Activated naive CD4-positive, alpha-beta T cell treated with anti-CD3 and anti-CD28 coated beads for 36 hours (primary cell): ENCODE measurements at places on chromosomes 4 and X. TPM values are rescaled to one million over a fixed set of nuclear protein-coding genes. Genes with fewer than 3 reads are reported as not detected.

DNA sequence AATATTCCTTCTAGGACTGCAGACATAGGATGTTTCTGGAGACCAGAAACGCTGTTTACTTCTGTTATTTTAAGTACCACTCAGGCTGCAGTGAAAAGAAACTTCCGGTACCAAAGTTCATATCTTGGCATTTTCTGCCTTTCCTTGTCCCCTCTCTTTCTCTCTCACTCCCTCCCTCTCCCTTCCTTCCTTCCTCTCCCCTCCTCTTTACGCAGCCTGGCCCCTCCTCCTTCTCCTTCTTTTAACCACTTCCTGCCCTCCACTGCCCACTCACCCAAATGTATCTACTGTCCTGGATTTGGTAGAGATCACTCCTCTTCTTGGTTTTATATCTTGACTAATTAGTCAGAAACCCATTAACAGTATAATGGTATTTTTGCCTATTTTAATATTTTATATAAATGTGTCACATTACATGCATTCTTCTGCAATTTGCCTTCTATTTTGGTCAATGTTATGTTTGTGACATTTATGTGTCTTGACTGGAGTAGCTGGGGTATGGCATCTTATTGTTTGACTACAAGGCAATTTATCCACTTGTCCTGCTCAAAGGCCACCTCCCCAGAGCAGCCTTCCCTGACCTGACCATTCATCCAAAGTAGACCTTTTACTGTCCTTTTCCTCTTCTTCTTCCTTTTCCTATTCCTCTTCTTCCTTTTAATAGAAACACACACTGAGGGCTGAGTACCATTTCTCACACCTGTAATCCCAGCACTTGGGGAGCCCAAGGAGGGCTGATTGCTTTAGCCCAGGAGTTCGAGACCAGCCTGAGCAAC, 56.9 kb downstream of the BCOR start:
- H3K4me1 ChIP-seq, result peaks cover 17% of the 10 kb centered on the region
- H3K4me3 ChIP-seq, result no peak overlapping the region
- no peaks in the 10 kb centered on the region for H3K27me3 ChIP-seq
- H3K36me3 ChIP-seq, result no peaks in the 10 kb centered on the region

GRCh38 chr4:128663325-128663724, 146.2 kb upstream of the JADE1 start:
- no peaks in the 10 kb centered on the region for H3K36me3 ChIP-seq
- peak; percentile 56 for DNase-seq
- no peak overlapping the region for H3K27ac ChIP-seq
- H3K27me3 ChIP-seq, result no peaks in the 10 kb centered on the region
- H3K4me1 ChIP-seq, result peaks cover 10% of the 10 kb centered on the region

DNA sequence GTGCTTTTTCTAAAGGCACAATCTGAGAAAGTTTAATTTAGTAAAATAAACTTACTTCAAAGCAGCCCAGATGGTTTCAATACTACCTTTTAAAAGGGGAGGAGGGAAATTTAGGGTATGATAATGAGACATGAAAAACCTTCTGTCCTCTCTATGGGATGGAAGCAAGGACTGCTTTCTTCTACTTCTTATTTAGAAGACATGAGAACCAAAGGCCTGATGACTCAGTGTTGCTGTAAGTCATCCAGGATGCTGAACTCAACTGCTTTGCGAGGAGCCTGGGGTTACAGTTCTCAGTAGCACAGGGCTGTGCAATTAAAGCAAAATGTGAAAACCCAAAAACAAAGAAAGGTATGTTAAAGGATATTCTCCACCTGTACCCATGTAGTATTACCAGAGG, 140.8 kb upstream of the EDNRA start:
- peaks cover 3% of the 10 kb centered on the region for H3K27me3 ChIP-seq
- H3K4me1 ChIP-seq, result no peaks in the 10 kb centered on the region
- no peaks in the 10 kb centered on the region for H3K36me3 ChIP-seq
- no peak overlapping the region for H3K4me3 ChIP-seq
- H3K27ac ChIP-seq, result no peak overlapping the region

GRCh38 chrX:40004246-40004535, 93.6 kb downstream of the BCOR start:
- H3K27ac ChIP-seq, result no peak overlapping the region
- H3K36me3 ChIP-seq, result no peaks in the 10 kb centered on the region
- DNase-seq, result no peak

The AWAT2 gene
- total RNA-seq, result not detected

The ACOT9 gene
- 49.7 TPM for total RNA-seq

DNA sequence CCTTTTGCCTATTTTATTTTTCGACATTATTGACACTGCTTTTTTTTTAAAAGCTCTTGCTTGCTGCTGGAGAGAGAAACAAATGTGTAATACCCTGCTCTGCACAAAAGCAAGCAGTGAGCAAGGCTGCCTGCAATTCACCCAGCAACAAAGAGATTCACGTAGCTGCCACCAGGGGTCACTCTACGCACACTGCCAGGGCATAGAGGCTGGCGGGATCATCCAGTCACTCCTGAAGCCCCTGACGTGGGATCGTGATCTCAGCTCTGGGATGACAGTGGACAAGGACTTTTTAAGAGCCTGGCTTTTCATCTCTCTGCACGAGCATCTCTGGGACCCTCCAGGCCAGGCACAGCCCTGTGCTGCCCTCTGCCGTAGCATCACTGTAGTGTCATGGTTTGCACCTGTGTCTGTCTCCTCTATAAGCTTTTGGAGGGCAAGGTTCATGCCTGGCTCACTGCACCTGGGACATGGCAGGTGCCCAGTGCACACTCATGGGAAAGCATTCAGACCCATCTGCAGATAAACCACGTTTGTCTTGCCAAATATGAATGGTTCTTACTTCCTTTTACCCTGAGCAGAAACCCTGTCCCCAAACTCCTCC, 19.8 kb downstream of the C4orf50 start:
- no peak overlapping the region for H3K4me3 ChIP-seq
- H3K27me3 ChIP-seq, result peaks cover 7% of the 10 kb centered on the region
- H3K4me1 ChIP-seq, result no peaks in the 10 kb centered on the region
- peak; percentile 55 for DNase-seq
- no peak overlapping the region for H3K27ac ChIP-seq

- H3K27ac ChIP-seq, result no peak overlapping the region
- H3K36me3 ChIP-seq, result no peaks in the 10 kb centered on the region
- H3K27me3 ChIP-seq, result peaks cover 47% of the 10 kb centered on the region
- no peak overlapping the region for H3K4me3 ChIP-seq
- H3K4me1 ChIP-seq, result peaks cover 21% of the 10 kb centered on the region
- DNase-seq, result no peak
Measured at GRCh38 chr4:104489731-104490095, 5.0 kb downstream of the CXXC4 start.

- H3K27ac ChIP-seq, result no peak overlapping the region
- H3K27me3 ChIP-seq, result no peaks in the 10 kb centered on the region
- no peak for DNase-seq
- H3K4me1 ChIP-seq, result peaks cover 14% of the 10 kb centered on the region
Measured at GRCh38 chr4:108488865-108489264, 131.5 kb upstream of the RPL34 start.

DNA sequence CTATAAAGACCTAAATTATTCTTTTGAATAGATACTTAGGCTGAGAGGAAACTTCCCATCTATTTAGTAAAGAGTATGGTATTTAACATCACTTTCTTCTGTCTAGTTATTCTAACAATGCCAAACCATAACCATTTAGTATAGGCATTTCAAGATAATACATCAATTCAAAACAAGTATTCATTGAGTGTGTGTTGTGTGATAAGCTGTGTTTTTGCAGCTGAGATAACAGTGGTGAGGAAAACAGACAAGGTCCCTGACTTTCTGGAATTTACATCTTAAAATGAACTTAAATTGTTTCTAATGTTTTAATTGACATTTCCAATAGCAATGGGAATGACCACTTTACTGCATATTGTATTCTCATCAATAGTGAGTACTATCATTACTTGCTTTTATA, 22.4 kb upstream of the TSPAN5 start:
- no peak overlapping the region for H3K27ac ChIP-seq
- no peaks in the 10 kb centered on the region for H3K27me3 ChIP-seq
- no peak for DNase-seq
- peaks cover 4% of the 10 kb centered on the region for H3K4me1 ChIP-seq
- no peaks in the 10 kb centered on the region for H3K36me3 ChIP-seq

DNA sequence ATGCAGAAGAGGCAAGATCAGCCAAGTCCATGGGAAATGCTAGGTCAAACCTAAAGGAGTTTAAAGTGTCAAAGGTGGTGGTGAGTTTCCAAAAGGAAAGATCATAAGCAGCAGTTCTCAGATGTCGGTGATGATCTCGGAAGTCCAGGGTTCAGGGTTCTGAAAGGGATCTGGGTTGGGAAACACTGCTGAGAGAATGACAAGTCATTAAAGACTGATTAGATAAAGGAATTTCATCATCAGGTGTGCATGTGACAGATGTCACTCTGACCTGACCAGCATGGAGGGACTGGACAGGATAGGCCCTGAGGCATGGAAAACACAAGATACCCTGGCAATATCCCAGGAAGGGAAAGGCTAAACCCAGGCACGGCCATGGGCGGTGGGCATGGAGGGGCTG, 195.7 kb upstream of the TBL1X start:
- H3K4me3 ChIP-seq, result no peak overlapping the region
- H3K4me1 ChIP-seq, result no peaks in the 10 kb centered on the region
- H3K27ac ChIP-seq, result no peak overlapping the region
- H3K27me3 ChIP-seq, result no peaks in the 10 kb centered on the region

DNA sequence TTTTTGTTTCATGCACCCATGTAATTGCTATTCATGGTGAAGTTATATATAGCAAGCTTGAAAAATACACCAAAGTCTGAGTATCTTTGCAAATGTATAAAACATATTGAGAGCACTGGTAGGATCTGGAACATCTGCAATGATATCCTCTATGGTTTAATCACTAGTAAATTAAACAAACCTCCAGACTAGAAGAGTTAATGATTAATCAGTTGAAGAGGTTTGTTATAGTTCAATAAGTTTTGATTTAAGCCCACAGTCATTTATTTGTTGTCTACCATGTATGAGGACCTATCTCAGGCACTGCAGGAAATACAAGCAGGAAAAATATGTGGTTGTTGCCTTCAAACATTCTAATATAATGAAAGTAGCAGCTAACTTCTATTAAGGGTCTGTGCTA, 16.5 kb downstream of the CYBB start:
- no peak for DNase-seq
- no peak overlapping the region for H3K27ac ChIP-seq
- H3K4me3 ChIP-seq, result no peak overlapping the region
- no peaks in the 10 kb centered on the region for H3K27me3 ChIP-seq
- H3K36me3 ChIP-seq, result no peaks in the 10 kb centered on the region

The SPOCK3 gene
- not detected for total RNA-seq

The TACC3 gene
- total RNA-seq, result 246 TPM

The MAGEA1 gene
- not detected for total RNA-seq

DNA sequence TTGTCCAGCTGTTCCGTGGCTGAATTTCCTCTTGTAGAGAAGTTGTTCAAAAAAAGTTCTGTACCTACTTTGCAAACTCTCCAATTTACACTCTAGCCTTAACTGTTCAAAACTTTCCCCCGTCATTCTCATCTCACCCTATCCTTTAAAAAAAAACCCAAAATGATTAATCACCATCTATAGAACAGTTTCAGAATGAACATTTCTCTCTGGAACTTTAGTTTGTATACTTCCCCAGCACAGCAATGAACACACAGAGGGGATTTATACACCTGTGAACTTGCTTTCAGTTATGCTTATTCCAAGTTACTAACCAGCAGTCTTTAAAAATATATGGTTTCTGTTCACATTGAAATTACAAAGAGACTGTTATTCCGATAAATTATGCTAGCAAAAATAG, 1.2 kb downstream of the GEMIN8 start:
- peak overlapping the region; percentile 99 for H3K27ac ChIP-seq
- H3K4me1 ChIP-seq, result peaks cover 30% of the 10 kb centered on the region
- peaks cover 1% of the 10 kb centered on the region for H3K36me3 ChIP-seq
- H3K4me3 ChIP-seq, result peak overlapping the region; percentile 98
- H3K27me3 ChIP-seq, result no peaks in the 10 kb centered on the region

The ARHGAP36 gene
- total RNA-seq, result not detected

The FAM47E gene
- total RNA-seq, result not detected

The SHROOM4 gene
- total RNA-seq, result not detected

DNA sequence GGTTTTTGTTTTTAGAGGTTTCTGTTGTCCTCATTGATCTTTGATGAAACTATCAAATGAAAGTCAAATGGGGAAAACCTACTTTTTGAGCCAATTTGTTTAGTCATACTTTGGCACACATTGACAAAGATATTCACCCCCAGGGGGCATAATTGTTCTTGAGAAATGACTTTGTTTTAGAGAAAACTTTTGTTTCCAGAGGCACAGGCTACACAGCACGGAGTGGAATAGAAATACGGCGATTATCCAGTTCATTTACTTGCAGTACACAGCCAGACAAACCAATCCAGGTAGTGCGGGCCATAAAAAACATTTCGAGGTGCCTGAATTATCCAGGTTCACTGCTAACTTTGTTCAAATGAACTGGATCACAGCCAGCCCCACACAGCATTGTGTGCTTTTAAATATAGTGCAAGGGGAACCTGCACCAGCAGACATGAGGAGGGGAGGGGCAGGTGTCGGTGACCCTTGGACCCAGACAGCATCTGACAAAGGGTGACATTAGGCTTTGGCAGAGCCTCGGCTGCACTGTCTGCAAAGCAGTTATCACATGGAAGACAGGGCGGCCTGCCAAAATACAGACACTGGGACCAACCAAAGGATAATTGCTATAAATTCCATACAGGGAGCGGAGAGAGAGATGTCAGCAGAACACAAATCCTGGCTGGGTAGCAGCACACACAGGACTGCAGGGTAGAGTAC, 179.6 kb upstream of the NOCT start:
- H3K4me1 ChIP-seq, result no peaks in the 10 kb centered on the region
- peaks cover 11% of the 10 kb centered on the region for H3K27me3 ChIP-seq
- H3K36me3 ChIP-seq, result no peaks in the 10 kb centered on the region
- H3K27ac ChIP-seq, result no peak overlapping the region
- DNase-seq, result no peak

DNA sequence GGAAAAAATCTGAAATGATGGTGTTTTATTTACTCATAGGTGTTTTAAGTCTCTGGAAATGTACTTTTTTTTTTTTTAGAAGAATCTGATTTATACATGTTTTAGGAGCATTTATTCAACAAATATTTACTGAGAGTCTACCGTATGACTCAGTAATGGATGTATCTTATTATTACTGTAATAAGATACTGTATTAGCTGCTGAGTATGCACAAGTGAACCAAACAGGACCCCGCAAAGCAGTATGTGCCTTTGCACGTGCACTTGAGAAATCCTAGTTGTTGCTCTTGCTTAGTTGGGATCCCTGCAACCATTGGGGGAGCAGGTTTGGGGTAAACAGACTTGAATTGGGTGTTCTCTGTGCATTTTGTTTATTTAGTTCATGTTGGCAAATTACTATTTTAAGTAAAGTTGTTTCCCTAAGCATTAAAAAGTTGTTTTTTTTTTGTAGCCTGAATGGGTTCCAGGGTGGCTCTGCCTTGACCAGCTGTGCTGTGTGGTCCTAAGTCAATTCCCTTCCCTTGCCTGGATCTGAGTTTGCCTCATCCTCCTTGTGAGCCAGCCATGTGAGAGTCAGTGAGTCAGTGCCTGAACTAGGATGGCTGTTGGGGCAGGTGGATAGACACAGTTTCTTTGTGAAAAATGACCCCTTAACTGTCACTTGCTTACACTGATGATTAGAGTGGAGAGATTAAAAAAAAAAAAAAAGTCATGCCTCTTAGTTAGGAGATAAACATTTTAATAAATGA, 27.7 kb downstream of the DCUN1D4 start:
- no peaks in the 10 kb centered on the region for H3K4me1 ChIP-seq
- no peak for DNase-seq
- H3K36me3 ChIP-seq, result peaks cover 59% of the 10 kb centered on the region

- H3K27me3 ChIP-seq, result peaks cover 6% of the 10 kb centered on the region
- no peak overlapping the region for H3K4me3 ChIP-seq
- H3K27ac ChIP-seq, result no peak overlapping the region
- no peaks in the 10 kb centered on the region for H3K4me1 ChIP-seq
- H3K36me3 ChIP-seq, result no peaks in the 10 kb centered on the region
Measured at GRCh38 chr4:78166622-78167021, 109.5 kb downstream of the FRAS1 start.

The RWDD4 gene
- total RNA-seq, result 20.8 TPM

The EPHA5 gene
- total RNA-seq, result not detected
